ENCODE measurements at places on chromosomes 5 and 9. TPM values are rescaled to one million over a fixed set of nuclear protein-coding genes. Genes with fewer than 3 reads are reported as not detected.

Gene CFAP90
- polyA plus RNA-seq, result not detected

Gene PCDHGA6
- not detected for polyA plus RNA-seq

Gene FOXD1
- not detected for polyA plus RNA-seq

GRCh38 chr5:157961176-157961575 is 102.2 kb upstream of the CLINT1 start:
- no peak overlapping the region for H3K4me3 ChIP-seq
- H3K27me3 ChIP-seq, result no peaks in the 10 kb centered on the region
- no peaks in the 10 kb centered on the region for H3K36me3 ChIP-seq

- H3K4me3 ChIP-seq, result no peak overlapping the region
- H3K4me1 ChIP-seq, result no peaks in the 10 kb centered on the region
- no peak for DNase-seq
- H3K27ac ChIP-seq, result no peak overlapping the region
Measured at GRCh38 chr9:123073991-123074422, 40.5 kb downstream of the GPR21 start.
